ENCODE measurements at places on chromosomes 2 and 18.

DNA sequence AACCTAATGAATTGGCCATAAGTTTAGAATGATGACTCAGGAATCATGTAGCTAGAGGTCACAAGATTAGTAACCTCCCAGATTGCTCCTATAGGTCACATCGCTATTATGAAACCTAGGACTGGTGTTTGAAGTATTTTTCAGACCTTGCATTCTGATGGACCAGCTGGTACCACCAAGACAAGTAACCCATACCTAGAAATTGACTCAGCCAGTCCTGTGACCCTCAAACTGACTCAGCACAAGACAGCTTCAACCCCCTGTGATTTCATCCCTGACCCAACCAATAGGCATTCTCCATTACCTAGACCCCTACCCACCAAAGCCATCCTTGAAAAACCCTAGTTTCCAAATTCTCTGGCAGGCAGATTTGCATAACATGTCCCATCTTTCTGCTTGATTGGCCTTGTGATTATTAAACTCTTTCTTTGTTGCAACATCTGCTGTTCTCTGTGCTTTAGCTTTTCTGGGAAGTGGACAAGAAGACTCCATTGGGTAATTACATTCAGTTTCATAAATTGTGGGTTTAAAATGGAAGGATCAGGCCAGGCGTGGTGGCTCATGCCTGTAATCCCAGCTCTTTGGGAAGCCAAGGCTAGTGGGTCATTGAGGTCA lies 254.9 kb downstream of the IRS1 start:
- no peak for DNase-seq

DNA sequence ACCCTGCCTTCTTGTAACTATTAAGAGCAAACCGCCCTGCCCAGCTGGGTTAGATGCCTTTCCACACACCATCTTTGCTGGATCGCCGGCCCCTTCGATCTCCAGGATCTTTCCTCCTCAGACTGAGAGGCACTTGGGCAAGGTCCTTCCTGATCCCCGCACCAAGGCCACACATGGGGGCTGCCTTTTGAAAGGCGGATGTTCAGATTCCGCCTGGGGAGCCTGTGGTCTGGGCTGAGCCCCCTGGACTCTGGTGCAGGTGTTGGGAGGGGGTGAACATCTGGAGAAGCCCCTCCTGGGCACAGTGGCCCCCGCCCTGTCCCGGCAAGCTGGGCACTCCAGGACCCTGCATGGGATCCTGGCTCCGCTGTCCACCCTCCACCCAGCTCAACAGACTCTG lies 135.4 kb upstream of the HDAC4 start:
- no peak for DNase-seq

GRCh38 chr2:40101131-40101575 lies 322.1 kb upstream of the THUMPD2 start:
- DNase-seq = no peak

- DNase-seq = no peak
Measured at GRCh38 chr2:148578493-148578884, 66.1 kb upstream of the EPC2 start.

DNA sequence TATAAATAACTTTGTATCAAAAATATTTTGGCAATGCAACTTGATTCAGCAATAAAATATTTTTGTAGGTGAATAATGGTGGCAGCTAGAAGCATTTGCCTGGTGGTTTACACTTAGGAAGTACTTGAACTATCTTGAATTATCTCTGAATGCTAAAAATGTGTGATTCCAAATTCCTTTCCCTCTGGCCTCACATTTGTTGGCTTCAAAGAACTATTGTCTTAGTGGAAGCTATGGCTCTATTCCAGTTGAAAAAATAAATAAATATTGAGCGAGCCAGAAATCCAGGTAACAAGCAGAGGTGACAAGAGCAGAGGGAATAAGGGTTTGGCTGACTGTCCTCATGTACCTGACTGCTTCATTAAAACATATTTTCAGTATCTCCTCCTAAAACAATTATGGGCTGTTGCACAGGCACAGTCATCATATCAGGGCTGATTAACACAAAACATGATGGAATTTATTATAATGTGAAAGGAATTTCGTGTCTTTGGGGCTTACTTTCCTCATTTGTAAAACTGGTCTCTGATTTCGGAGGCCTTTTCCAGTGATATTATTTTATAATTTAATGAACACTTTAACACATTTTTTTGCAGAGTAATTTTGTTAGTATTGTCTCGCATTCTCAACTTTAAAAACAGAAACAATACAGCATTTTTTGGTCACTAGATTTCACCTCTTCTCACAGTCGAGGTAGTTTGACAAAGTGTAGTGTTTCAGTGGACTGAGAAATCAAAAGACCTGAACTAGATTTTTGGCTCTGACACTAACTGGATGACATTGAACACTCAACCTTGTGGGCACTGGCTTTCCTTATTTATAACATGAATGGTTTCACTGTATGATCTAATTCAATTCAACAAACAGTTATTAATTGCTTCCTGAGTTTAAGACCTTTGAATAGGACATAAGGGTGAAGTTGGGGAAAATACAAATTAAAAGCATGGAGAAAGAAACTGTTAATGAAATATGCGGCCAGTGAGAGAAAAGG lies 7.8 kb upstream of the CAVIN2 start:
- no peak for DNase-seq

- DNase-seq = no peak
Measured at GRCh38 chr18:32612651-32613050, 142.0 kb upstream of the GAREM1 start.
